ENCODE measurements at places on chromosomes 2 and 18.

DNA sequence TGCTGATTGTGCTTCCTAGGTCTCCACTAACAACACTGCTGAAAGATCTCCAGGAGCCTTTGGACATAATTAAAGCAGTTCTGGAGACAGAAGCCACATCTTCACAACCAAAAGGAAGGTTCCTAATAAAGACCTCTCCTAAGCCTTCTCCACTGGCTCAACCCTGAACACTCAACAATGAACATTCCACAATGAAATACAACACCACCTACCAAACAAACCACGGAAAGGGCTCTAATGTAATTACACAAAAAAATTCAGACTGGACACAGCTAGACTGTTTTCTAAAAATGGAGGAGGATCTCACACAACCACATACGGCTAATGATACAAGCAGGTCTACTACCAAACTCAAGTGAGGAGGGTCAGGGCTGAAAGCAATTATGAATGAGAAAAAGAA lies 43.6 kb downstream of the NOL10 start:
- no peak for DNase-seq

DNA sequence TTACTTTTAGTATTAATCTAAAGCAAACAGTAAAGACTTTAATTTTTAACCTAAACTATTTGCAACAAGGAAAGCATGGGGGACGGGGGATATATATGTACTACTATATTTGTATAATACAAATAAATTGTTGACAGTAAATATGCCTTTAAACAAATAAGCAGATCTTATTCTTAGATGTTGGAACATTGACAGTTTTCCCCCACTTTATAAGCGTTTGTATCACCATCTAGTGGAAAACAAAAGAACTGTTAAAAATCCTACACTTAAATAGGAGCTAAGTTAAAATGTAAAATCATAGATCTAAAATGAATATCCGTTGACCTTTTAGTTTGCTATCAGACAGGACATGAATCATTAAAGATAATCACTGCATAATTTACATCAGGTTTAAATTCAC lies 50.0 kb downstream of the RBBP8 start:
- no peak for DNase-seq

GRCh38 chr18:46728219-46728930 lies 28.5 kb downstream of the ST8SIA5 start:
- no peak for DNase-seq

DNA sequence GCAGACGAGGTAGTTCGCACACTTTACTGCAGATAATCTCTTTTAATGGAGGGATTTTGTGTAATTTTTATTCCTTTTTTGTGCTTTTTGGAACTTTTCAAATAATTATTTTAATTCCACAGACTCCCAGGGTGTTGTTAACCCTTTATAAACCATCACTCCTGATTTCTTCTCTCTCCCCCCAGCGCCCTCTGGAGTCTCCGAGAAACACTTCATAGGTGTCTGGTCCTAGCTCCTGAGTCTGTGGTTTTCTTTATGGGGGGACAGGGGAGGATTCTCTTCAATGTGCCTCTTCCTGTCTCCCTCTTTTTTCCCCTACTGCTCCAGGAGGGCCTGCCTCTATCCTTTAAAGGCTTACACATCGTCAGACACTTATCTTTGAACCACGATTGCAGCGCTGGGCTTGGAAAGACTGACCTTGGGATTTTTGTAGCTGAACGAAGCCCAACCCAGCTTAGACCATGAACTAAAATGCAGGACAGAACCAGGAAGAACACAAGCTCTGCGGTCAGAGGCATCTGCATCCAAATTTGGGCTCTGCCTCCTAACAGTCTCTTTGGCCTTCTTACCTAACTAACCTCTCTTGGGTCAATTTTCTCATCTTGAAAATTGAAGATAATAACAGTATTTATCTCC lies 7.1 kb upstream of the PKDCC start:
- DNase-seq, result no peak

DNA sequence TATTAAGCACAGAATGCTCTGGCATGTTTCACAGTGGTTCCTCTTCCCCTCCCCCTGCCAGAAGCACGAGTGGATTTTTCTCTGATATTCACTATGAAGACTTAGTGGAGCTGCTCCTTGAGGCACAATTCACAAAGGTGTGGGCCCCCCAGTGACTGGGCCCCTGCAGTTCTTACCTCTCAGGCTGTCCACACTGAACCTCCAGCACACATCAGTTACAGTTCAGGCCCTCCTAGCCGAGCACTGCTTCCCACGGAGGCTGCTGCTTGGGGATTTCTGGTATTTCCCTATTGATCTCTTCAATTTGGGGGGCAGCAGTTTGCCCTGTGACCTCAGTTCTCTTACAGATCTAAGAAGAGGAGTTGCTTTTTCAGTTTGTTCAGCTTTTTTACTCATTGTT lies 236.1 kb downstream of the SH3RF3 start:
- no peak for DNase-seq

DNA sequence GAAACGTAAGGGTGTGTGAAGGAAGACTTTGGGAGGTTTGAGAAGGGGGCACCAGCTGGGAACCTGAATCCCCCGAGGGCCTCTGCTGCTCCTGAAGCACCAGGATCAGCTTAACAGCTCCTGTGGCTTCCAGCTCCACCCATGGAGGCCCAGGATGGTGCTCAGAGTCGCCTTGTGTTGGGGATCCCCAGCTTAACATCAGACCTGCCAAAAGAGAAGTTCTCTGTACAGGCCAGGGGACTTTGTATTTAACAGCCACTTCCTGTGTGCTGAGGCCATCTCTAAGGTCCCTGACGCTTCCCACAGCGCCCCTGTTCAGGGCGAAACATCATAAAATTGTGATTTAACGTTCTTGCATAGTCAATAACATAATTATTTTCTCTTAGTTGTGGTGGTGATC lies 77.5 kb downstream of the NCK2 start:
- DNase-seq, result no peak

GRCh38 chr2:238528953-238529781 lies 102.4 kb downstream of the ASB1 start:
- no peak for DNase-seq

GRCh38 chr2:65045651-65046050 lies 10.6 kb upstream of the CEP68 start:
- DNase-seq, result no peak

GRCh38 chr18:37663446-37663845 lies 97.8 kb upstream of the CELF4 start:
- no peak for DNase-seq

DNA sequence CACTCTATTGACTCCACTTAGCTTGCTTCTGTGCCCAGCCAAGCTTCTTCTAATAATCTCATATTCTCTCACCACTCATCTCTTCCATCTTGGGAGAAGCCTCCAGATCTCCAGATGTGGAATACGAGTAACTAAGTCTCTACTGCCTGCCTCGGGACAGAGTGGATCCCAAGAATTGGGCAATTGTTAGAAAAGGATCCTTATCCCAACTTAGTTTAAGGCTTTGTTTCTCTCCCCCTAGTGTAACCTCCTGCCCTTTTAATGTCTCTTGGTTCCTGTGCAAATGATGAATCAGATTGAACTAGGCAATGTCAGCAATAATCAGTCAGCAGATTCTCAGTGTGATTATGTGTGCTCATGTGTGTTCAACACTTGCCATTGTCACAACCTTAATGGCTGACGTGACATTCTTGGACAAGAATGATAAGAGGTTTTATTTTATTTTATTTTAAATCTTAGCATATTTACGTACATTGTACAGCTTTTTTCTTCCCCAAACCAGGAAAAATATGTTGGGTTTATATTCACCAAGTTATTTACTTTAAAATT lies 59.7 kb downstream of the MYO3B start:
- DNase-seq, result no peak

DNA sequence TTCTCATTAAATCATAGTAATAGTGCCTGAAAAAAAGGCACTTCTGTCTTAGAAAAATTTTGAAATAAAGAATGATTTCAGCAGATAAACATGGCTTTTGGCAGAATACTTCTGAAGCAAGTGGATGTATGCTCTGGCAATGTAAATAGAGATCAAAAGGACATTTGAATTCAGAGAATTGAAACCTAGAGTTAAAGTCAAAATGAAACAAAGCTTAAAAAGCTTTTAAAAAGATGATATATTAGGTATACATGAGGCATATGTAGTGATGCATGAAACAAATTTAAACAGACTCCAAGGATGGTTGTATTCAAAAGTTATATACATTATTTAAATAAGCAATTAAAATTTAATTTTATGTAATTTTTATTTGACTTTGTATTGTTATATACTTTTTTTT lies 1344.5 kb upstream of the TMEFF2 start:
- no peak for DNase-seq

Data from NCI-H2107 (cell line).